ENCODE measurements at places on chromosomes 6 and 20. TPM values are rescaled to one million over a fixed set of nuclear protein-coding genes. Genes with fewer than 3 reads are reported as not detected.
A peak's percentile ranks its signal among the peaks of the same experiment; 100 is the strongest.

GRCh38 chr6:52552278-52552643 is 24.6 kb downstream of the TRAM2 start:
- no peak for DNase-seq

- no peak for DNase-seq
Observed at GRCh38 chr6:19452495-19452894, 384.7 kb upstream of the ID4 start.

- no peak for DNase-seq
Observed at GRCh38 chr6:163635315-163635714, 220.8 kb downstream of the QKI start.

GRCh38 chr20:3276680-3277015 is 37.7 kb upstream of the SLC4A11 start:
- DNase-seq, result peak; percentile 31

GRCh38 chr6:17577059-17577458 is 23.0 kb upstream of the FAM8A1 start:
- no peak for DNase-seq

DNA sequence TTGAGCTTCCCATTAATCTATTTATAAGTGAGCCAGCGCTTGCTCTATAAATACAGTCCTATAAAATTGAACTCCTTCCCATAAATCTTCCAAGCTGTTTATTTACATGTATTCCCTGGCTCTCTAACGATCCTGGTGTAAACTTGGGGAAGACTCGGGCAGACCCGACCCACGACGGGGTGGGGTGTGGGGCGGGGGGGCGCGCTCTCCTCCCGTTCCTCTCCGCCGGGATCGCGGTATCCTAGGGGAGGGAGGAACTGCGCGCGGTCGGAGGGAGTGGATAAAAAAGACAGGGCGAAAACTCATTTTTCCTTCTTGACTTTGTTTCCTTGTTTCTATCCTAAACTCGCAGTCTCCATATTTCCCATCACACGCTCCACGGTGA is 31.1 kb downstream of the TFAP2B start:
- no peak for DNase-seq

DNA sequence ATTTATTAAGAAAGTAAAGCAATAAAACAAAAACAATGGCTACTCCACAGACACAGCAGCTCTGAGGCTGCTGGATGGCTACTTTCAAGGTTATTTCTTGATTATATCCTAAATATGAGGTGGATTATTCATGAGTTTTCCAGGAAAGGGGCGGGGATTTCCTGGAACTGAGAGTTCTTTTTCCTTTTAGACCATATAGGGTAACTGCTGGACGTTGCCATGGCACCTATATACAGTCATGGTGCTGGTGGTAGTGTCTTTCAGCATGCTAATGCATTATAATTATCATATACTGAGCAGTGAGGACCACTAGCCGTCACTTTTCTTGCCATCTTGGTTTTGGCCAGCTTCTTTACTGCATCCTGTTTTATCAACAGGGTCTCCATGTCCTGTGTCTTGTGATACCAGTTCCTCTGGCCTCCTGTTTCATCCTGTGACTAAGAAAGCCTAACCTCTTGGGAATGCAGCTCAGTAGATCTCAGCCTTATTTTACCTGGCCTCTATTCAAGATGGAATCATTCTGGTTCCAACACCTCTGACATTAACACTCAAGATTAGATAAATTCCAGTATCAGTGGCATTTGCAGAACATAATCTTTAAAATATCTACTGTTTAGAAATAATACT is 32.3 kb upstream of the TRDN start:
- no peak for DNase-seq

GRCh38 chr6:33860706-33861474 is 57.1 kb upstream of the MLN start:
- DNase-seq, result peak; percentile 2

DNA sequence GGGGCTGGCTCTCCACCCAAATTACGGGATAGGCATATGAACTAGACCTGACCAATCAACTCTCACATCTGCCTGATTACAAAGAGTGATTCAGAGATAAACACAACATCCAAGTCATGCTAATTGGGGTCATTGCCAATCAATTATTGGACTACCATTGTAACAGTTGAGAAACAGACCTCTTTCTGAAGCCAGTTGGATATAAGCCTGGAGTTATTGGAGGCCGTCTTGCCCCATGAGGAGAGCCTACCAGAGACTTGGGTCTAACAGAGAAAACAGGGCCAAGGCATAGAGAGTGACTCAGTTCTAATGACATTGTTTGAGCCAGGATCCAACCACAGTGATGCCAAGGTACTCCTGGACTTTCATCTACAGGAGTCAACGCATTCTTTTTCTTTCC is 39.4 kb upstream of the HIVEP2 start:
- DNase-seq, result no peak

DNA sequence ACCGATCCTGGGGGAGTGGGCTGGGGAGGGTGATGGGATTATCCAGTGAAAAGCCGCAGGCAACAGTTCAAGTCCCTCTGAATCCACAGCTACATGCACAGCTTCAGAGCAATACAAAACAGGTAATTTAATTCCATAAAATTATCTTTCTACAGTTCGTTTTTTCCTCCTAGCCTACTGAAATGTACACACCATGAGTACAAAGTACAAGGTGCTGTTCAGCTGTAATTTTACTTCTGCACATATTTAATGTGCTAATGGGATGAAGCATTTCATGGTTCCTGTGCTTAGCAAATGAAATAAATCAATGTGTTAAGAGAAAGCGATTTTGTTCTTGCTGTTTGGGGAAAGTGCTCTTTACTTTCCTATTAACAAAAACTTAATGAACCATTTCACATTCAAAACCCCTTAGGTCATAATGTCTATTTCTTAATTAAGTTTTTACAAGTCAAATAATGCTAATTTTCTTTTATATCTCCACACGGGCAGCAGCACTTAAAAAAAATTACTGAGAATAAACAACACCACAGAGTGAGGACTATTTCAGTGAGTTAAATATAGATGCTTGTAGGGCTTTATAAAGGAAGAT is 71.8 kb downstream of the INSM1 start:
- no peak for DNase-seq

DNA sequence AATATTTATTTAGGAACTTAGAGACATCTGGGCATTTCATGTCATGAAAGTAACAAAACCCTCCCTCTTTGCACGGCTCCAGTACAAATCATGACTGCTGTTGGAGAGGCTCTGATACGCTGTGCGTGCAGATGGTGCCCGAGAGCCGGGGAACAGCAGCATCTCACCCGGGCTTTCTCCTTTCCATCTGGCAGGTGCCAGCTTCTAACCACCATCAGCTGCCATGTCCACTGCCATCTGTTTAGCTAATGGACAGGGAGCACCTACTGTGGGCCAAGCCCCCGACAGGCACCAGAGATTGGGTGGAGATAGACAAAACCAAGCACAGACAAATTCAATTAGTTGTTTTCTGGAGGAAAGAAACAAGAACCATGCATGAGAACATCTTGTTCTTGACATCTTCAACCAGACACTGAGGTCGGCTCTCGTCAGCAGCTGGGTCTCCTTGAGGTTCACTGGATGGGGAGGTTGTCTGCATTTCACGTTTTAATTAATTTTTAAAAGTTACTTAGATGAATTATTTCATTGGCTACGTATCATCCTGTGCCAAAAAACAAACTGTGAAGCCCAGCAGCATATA is 323.7 kb downstream of the THBS2 start:
- no peak for DNase-seq

DNA sequence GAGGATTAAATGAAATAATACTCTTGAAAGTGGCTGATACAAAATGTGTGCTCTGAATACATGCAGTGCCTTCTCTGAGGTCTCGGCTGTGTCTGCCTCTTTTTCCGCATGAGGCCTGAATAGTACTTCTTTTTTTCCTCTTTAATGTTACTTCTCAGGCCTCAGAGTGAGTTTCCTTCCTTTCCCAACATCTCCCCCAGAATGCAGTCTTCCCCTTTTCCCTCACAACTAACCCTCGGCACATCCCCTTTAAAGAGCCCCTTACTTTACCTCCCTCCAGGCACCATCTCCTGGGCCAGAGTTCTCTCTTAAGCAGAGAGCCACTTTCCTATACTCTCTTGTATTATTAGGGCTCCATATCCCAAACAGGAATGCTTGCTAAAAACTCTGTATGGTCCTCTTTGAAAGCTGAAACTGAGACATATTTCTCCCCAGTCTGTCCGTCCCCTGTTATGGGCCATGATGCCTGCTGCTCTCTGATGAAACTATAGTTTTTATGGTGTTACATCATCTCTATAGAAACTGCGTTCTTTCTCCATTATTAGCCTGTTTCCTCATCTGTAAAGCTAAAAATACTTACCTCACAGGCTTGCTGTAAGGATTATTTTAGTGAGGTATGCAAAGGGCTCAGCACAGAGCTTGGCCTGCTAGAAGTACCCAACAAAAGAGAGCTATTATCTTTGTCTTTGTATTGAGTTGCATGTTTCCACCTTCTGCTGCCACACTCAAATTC is 2.3 kb downstream of the PLAGL2 start:
- no peak for DNase-seq

DNA sequence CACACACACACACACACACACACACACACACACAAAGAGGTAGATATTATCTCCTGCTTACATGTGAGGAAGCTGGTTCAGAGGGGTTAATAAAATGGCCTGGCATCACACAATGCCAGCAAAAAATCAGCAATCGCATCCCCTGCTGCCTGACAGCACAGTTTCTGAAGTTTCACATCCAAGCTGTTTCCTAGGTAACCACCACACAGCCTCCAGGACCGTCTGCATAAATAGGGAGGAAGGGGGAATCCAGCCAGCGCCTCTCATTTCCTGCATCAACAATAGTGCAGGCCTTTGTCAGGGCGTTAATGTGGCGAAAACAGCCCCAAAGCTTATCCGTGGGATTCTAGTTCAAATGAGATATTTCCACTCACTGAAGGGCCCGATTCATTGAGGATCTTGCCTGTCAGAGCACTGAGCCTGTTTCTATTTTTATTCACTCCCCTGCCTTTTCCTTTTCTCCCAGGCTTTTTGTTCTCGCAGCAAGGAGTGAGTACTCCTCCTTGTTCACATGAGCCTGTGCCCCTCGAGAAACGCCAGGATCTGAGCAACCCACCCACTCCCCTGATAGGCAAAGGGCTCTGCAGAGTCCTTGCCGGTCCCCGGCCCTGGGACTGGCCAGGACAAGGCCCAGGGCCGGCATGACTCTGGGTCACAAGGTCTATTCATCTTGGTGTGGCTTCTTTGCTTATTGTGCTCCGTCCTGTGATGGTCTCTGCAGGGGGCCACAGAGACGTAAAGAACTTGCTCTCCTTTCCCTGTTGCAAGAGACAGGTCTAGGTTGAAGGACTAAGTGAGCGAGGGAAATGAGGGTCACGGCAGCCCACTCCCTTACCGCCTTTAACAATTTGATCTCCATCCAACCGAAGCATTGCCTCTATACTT is 32.7 kb downstream of the TUBB2B start:
- peak; percentile 91 for DNase-seq

- DNase-seq, result no peak
Observed at GRCh38 chr6:76120302-76120701, 47.8 kb upstream of the IMPG1 start.

DNA sequence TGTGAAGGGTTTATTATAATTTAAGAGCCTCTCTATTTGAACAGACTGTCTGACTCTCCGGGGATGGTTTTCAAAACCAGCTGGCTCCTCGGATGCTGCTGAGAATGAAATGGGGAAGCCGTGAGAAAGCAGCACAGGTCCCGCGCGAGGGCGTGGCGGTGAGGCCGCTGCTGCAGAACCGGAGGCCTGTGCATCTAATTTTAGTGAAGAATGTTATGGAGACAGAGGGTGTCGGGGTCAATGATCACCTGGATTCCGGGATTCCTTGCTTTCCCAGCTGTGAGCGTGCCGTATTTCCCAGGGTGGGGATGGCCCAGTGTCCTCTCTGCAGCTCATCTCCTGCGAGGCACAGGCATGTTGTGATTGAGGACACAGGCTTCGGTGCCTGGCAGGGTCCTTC is 348.0 kb downstream of the CDH4 start:
- no peak for DNase-seq

DNA sequence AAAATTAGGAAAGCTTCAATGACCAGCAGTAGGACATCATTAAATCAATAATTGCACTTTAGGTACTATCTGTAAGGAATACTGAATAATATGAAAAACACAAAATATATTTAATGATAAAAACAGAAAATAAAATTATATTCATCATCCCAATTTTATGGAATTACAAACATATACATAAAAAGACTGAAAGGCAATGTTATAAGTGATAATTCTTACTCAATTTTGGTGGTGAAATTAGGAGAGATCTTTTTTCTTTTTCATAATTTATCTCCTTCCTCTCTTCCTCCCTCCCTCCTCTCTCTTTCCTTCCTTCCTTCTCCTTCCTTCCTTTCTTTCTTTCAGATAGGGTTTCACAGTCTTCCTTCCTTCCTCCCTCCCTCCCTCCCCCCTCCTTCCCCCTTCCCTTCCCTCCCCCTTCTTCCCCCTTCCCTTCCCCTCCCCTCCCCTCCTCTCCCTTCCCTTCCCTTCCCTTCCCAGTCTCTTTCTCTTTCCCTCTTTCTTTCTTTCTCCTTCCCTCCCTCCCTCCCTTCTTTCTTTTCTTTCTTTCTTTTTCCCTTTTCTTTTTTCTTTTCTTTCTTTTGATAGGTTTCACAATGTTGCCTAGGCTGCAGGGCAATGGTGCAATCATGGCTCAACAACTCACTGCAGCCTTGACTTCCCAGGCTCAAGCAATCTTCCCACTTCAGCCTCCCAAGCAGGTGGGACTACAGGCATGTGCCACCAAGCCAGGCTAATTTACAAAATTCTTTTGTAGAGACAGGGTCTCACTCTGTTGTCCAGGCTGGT is 36.8 kb downstream of the RSPH3 start:
- no peak for DNase-seq

DNA sequence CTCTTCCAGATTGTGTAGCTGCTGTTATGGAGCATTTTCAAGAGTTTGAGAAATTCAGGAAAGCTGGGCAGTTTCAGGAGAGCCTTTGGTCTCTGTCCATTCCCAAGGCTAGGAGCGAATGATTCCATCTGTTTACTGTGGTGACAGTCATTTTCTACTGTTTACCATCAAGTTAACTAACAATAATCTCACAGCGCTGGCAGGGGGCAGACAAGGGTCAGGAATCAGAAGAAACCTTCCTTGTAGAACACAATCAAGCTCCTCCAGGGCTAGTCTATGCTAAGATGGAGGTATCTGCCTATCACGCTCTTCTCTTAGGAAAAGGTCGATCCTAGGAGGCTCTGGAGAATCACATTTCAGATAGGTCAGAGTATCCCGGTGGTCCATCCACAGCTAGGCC is 293.9 kb downstream of the KIF16B start:
- no peak for DNase-seq

ZSCAN23 gene
- under 0.01 TPM for total RNA-seq

OPN5 gene
- total RNA-seq, result not detected

NOTCH4 gene
- 13.3 TPM for total RNA-seq

BPI gene
- not detected for total RNA-seq

SSTR4 gene
- not detected for total RNA-seq

PPP1R14C gene
- total RNA-seq, result not detected

C20orf144 gene
- total RNA-seq, result under 0.01 TPM

MCM3 gene
- total RNA-seq, result 52.2 TPM

IMPG1 gene
- not detected for total RNA-seq

BPIFB4 gene
- total RNA-seq, result not detected

TUBB2B gene
- total RNA-seq, result 4.6 TPM
